ENCODE measurements at places on chromosomes 6 and 20. TPM values are rescaled to one million over a fixed set of nuclear protein-coding genes. Genes with fewer than 3 reads are reported as not detected.

DNA sequence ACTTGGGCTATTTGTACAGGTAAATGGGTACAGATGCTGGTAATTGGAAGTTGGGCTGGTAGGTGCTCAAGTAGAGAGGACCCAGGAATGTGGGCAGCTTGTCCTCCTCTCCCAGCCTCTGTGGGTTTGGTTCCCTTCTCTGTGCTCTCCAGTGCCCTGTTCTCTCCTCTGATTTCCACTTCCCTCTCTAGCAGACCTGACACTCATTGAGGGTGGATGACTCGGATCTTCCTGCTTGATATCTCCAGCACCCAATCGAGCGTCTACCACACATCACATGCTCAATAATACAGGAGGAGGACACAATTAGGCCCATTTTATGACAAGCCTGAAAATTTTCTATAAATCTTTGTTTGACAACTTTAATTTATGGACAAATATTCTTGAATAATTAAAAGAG lies 23.7 kb downstream of the CST1 start:
- no peak for DNase-seq

- no peak for DNase-seq
Measured at GRCh38 chr6:134809130-134809529, 140.8 kb downstream of the ALDH8A1 start.

GRCh38 chr6:2426561-2427340 lies 181.3 kb upstream of the GMDS start:
- no peak for DNase-seq

The HSPA1B gene
- 163 TPM for total RNA-seq

DNA sequence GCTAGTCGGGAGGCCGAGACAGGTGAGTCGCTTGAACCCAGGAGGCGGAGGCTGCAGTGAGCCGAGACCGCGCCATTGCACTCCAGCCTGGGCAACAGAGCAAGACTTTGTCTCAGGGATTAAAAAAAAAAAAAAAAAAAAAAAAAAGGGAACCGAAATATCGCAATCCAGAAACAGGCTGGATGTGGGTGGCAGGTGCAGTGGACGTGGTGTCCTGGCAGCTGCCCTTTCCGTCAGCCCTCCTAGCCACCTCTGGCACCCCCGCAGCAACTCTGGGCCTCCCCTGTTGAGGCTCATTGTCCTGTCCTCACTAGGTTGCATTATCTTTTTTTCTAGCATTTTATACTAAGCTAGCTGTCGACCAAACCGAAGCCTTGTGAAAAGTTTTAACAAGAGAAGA lies 113.5 kb downstream of the DTNBP1 start:
- DNase-seq, result no peak

DNA sequence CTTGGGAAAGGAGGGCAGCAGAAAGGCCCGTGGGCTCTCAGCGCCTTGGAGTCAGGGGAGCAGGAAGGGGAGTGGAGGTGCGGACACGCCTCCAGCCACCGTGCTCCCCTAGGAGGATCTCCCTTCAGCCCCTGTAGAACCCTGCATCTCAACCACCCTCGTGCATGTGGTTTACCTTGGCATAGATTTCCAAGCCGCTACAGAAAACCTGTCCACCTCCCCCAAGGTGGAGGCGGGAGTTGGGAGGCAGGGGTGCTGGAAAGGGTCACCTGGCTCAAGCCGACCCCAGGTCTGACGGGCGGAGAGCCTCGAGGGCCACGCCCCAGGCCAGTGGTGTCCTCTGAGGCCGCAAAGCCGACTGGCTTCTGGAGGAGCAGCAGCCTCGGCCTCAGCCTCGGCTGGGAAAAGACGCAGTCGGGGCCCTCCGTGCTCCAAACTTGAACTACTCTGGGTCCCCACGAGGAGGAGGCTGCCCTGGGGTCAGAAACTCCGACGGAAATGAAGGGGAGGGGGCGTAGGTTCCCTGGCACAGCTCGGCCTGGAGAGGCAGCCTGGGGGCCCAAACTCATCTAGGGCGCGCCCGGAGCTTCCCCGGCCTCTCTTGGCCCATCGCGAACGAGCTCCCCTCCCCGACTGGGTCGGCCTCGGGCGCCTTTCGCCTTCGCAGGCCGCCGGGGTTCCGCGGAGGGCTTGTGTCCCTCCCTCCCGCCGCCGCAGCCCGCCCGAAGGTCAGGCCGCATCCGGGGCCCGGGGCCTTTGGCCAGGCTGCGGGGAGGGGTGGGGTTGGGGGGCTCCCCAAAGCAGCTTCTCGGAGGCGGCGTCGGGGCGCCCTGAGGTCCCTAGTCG lies 6.3 kb upstream of the FOXF2 start:
- DNase-seq, result no peak

DNA sequence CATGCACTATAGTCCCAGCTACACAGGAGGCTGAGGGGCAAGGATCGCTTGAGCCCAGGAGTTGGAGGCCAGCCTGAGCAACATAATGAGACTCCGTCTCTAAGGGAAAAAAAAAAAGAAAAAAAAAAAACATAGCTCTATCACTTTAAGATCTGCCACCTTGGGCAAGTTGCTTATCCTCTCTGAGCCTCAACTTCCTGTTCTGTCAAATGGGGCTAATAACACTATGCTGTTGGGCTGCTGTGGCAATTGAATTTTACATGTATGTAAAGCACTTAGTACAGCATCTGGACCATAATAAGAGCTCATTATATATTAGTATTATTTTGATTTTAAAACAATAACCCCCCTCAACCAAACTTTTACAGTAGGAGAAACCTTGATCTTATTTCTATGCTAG lies 141.5 kb downstream of the ATXN1 start:
- no peak for DNase-seq
